ENCODE measurements at places on chromosomes 6 and 20.

DNA sequence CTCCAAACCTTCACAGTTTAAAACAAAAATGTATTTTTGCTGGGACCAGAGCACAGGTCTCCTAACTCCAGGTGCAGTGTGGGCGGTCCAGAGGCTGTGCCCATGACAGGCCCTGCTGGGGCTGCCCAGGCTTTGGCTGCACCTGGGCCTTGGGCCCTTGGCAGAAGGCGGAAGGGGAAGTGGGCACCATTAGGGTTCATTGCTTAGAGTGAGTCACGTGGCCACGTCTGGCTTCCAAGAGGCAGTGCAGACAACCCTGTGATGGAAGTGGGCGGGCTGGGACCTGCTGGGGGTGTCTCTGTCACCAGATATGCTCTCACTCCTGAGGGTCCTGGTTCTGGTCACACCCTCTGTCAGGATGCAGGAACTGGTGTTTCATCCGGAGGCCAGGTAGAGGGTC, 302.2 kb downstream of the QKI start:
- no peak for DNase-seq

DNA sequence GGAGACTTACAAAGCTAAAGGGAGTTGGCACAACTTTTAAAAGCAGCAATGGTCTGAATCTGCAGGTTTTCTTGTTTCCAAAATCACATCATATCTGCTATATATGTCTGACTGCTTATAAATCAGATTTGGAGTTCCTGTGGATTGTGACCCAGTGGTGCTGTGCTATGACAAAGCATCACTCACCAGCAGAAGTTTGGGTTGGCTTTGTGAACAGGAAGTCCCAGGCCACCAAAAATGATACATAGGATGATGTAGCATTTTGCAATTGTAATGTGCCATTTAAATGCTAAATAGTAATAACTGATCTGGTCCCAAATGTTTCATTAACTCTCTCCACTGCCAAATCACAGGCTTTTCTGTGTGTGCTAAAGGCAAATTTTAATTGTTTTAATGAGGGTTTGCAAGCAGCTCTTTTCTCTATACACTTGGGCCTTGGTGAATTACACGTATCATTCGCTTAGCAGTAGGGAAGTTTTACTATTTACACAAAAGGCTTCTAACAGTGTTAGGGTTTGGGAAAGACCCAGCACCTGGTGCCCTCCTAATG, 60.8 kb downstream of the SYNDIG1 start:
- no peak for DNase-seq

DNA sequence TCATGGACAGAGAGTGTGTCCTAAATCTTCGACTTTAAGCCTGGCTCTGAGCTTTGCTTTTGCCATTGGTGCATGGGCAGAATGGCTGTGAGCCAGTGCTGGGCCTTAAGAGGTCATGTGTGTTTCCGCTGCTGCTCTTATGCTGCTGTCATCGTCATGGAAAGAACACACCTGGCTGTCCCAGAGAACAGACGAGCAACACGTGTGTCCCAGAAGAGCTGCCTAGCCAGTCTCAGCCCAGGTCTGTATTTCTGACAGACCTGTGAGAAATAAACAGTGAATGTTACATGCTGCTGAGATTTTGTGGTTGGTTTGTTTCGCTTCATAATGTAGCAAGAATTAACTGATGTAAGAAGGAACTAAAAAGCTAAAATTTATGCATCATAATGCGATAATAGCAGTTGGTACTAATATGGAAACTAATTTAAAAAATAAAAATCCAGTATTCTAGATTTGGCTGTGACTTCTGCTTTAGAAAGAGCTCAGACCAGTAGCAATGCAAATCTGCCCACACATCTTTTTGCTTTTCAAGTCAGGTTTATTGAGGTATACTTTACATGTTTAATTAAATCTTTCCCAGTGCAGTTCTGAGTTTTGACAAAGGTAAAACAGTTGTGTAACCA, 11.5 kb upstream of the SCP2D1 start:
- no peak for DNase-seq

GRCh38 chr6:163986313-163986712, 571.8 kb downstream of the QKI start:
- DNase-seq, result no peak

GRCh38 chr6:82568290-82568993, 204.8 kb downstream of the TPBG start:
- no peak for DNase-seq

- no peak for DNase-seq
Measured at GRCh38 chr6:168536665-168537539, 95.9 kb downstream of the SMOC2 start.

GRCh38 chr6:43242908-43243663, at the start of gene TTBK1:
TSS of gene TTBK1 (plus strand) at chr6:43243481. CDS start at chr6:43246661, 3,180 bp downstream.
- no peak for DNase-seq

GRCh38 chr20:47319517-47320252, 36.8 kb downstream of the ZMYND8 start:
- DNase-seq, result peak; percentile 81

- no peak for DNase-seq
Measured at GRCh38 chr6:10559522-10560152, 38.5 kb downstream of the GCNT2 start.

DNA sequence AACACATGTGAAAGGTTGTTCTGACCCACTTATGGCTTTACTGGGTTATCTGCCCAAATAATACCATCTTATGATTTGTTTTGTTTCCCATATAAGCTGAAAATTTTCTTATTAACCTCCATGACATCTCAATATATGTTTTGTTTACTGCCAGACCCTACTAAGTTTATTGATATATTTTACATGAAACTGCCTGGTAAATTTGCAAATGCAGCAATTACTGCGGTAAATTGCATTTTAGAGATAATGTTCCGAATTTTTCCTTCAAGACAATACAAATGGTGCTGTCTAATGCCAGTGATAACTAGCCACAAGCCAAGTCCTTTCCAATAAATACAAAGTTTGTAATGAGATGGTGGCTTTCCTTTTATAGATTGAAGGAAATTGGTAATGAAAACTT, 275.9 kb downstream of the SAMD5 start:
- DNase-seq, result no peak

- DNase-seq, result no peak
Measured at GRCh38 chr6:152950240-152950639, 32.6 kb downstream of the FBXO5 start.

DNA sequence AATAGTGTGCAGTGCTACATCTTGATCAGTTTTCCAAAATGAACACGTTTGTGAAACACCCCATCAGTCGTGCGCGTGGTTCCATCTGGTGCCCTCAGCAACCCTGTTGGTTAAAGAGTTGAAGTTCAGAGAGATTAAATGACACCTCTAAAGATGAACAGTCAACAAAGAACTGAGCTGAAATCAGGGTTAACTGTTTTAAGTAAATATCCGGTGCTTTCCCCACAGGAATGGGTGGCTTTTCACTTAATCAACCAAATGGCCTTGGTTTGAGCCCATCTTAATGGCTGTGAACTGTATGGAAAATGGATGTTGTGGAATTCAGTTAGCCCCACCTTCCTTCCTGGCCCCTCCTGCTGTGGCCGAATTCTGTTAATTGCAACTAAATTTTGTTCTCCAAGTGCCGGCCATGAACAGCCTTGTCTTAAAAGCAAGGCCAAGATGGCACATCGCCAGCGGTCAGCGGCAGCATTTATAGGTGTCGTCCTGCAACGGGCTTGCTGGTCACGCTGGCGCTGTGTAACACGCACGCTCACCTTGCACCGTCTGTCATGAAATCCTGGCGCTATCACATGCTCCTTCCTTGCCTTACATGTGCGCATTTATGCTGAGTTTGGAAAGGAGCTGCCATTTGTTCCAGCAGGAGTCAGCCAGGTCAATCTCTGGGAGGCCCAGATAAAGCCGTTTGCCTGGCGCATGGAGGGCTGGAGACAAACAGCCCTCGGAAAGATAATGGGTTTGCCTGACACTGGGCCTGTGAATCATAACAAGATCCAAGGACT, 164.5 kb downstream of the ERMARD start:
- DNase-seq, result no peak

DNA sequence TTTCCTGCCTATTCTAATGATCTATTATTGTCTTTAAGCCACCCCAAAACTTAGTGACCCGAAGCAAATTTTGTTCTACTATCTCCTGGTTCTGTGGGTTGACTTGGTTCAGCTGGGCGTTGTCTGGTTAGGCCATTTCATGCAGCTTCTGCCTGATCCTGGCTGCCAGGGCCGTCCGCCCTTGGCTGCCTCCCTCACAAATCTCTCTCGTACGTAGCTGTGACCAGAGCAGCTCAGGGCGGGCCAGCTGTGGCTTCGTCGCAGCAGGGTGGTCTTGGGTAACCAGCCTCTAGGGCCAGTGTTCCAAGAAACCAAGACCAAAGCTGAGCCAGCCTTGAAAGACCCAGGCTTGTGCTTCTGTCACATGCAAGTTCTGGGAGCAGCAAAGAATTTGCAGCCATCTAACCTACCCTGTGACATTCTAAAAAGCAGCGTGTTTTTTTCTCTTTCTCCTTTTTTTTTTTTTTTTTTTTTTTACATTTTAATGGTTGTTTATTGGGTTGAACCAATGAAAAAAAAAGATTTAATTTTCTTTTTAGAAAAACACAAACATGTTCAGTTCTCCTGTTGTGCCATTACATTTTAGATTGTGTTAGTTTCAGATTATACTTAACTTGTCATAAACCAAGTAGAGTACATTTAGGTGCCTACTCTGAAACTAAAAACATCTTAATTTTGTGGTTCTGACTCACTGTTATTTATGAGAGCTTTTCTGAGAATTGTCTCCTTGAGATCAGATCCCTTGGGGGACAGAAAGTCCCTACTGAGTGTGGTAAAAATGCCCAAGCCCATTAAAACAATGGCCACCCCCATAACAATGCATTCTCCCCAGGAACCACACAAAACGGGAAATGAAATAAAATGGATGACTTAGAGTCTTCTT, 83.9 kb downstream of the ZDHHC14 start:
- DNase-seq, result no peak

DNA sequence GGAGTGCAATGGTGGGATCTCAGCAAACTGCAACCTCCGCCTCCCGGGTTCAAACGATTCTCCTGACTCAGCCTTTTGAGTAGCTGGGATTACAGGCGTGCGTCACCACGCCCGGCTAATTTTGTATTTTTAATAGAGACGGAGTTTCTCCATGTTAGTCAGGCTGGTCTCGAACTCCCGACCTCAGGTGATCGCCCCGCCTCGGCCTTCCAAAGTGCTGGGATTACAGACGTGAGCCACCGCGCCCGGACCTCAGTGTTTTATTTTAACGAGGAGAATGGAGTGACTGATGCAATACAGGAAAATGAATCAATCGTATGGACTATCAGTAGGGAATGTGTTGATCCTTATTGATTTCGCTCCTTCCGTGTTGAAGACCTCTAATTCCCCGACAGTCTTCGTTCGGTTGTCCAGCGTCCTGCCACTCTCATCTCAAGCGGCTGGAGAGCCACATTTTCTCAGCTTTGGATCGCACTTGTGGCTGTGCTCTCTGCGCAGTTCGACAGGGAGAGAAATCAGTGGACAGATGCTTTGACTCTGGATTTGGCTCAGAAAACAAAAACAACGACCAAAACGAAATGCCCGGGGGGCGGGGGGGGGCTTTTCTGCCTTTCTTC, 166.2 kb downstream of the TRIM27 start:
- DNase-seq, result no peak

- no peak for DNase-seq
Measured at GRCh38 chr6:135624402-135625295, 127.1 kb upstream of the AHI1 start.

DNA sequence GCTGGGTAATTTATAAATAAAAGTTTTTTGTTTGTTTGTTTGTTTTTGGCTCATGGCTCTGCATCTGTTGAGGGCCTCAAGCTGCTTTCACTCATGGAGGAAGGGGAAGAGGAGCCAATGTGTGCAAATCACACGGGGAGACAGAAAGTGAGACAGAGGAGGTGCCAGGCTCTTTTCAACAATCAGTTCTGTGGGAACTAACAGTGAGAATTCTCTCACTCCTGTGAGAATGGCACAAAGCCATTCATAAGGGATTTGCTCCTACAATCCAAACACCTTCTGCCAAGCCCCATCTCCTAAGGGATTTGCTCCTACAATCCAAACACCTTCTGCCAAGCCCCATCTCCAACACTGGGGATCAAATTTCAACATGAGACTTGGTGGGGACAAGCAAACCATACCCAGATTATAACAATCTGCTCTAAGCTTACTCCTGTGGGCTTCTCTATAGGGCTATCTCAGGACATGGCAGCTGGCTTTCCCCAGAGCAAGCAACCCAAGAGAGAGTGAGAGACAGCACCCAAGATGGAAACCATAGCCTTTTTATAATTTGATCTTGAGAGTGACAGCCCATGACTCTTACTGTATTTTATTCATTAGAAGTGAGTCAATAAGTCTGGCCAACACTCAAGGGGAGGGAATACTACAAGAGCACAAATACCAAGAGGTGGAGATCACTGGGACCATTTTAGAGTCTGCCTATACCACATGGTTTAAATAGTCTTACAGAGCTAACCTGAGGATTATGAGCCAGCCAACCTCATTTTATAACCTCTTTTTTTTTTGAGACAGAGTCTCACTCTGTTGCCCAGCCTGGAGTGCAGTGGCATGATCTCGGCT, 22.8 kb upstream of the LRRC1 start:
- DNase-seq, result no peak

GRCh38 chr6:163381118-163381756, 33.3 kb upstream of the QKI start:
- no peak for DNase-seq

GRCh38 chr20:46349742-46350056, 41.4 kb upstream of the CDH22 start:
- no peak for DNase-seq

DNA sequence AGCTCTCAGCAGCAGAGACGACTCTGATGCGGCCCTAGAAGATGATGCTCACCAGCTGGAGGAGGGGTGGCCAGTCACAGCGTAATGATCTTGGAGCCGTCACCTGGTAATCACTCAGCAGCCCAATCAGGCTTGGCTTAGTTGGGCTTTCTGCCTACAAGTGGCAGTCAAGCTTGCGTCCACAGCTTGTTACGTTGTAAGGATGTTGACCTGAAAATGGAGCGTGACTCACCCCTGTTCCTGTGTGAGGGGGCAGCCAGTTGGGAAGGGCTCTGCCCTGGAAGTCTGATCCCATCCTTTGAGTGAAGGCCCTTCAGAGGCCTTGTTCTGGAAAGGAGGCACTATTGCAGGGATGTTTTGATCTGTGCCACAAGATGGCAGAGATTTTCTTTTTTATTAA, 49.8 kb downstream of the SPATA2 start:
- DNase-seq, result no peak

GRCh38 chr20:9059931-9060330, 9.0 kb upstream of the PLCB4 start:
- DNase-seq, result no peak

GRCh38 chr6:89777455-89777854, 42.1 kb downstream of the MDN1 start:
- DNase-seq, result no peak

DNA sequence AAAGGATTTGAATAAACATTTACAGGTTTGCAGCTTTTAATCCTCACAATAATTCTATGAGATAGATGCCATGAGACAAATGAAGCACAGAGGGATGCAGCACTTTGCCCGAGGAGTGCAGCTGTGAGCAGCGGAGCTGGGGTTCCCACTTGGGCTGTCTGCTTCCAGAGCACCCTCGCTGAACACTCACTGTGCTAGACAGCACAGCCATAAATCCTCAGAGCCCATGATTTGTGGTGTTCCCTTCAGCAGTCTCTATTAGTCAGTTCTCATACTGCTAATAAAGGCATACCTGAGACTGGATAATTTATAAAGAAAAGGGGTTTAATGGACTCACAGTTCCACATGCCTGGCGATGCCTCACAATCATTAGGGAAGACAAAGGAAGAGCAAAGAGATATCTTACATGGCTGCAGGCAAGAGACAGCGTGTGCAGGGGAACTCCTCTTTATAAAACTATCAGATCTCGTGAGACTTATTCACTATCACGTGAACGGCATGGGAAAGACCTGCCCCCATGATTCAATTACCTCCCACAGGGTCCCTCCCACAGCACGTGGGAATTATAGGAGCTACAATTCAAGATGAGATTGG, 25.3 kb upstream of the CTAGE9 start:
- DNase-seq, result no peak

GRCh38 chr6:49847673-49848072, 18.7 kb downstream of the CRISP1 start:
- DNase-seq, result no peak
